ENCODE measurements at places on chromosomes 11 and 22.

DNA sequence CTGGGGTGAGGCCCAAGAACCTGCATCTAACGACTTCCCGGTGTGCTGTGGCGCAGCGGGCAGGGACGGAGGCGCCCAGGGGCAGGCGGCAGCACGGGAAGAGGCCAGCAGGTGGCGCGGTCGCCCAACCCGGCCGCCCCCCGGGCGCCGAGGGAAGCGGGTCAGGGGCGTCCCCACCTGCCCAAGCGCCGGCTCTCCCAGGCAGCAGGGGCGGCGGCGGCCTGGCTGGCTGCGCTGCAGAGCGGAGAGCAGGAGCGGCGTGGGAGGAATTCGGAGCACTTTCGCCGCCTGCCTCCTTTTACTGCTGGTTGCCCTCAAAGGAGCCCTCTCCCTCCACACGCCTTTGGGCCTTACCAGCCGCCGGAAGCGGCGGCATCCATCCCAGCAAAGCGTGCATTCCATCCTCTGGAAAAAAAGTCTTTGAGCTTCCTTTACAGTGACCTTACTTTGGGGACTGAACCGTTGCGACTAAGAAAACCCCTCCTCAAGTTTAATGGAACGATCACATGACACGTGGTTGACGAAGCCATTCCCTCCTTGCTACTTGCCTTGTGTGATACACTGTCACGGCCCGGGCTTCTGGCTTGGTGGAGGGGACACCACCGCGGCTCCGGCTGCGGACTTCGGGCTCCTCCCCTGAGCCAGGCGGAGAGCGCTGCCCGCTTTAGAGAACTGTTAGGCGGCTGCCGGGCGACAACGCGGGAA lies 106.8 kb upstream of the CLMP start:
- DNase-seq, result peak; percentile 61

DNA sequence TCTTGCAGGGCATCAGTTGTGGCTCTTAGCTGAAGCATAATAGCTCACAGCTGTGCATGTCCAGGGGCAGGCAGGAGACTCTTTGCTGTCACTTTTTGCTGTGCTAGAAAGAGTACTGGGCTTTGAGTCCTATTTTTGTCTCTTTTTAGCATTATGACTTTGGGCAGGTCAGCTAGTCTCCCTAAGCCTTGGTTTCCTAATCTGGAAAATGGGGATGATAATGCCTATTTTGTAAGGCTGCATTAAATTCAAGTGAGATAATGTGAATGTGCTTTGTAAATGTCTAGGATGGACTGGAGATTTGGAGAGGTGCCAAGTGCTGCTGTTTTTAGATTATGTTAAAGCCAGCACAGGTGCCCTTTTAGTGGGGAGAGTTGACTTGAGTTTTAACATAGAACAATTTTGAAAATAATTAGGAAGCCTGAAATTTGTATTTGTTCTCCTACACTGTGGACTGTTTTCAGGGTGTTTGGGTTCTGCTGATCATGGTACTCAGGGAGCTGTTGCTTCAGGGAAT lies 19.1 kb downstream of the CABIN1 start:
- DNase-seq, result no peak

DNA sequence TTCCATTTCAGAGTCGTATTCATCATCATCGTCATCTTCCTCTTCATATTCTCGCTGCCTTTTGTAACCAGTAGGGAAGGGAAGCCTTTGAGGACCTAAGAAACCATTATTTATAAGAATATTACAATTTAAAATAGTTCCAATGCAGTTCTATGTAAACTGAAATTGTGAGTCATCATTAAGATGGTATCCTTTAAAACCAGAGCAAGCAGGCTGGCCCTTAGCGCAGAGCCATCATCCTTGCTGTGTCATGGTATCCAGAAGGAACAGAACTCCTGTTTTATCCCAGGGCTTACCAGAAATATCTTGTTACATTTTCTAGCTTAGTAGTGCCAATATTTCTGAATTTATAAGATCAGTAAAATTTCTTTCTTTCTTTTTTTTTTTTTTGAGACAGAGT lies 12.8 kb downstream of the MISFA start:
- DNase-seq, result no peak

DNA sequence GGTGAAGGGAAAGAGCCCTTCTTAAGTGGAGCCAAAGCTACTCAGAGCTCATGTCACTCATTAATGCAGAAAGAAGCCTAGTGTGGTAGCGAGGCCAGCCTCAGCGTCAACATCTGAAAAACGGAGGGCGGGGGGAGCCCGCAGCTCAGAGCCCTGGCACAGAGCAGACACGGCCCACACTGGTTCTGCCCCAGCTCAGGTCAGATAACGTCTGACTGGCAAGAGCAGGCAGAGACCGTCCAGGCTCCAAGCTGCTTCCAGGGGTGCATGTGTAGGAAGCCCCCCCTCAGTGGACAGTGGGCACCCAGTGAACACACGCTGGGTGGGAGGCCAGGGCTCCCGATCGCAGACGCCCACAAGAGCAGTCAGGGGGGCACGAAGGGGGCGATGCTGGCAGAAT lies 100.8 kb downstream of the SHANK2 start:
- DNase-seq, result no peak

- no peak for DNase-seq
Measured at GRCh38 chr11:2675540-2675939, 24.3 kb downstream of the KCNQ1OT1 start.

GRCh38 chr11:114280696-114281095 lies 15.5 kb upstream of the NNMT start:
- DNase-seq, result peak; percentile 79

GRCh38 chr11:78364128-78364751 lies 53.4 kb downstream of the GAB2 start:
- DNase-seq, result no peak

Data from right lobe of liver (tissue), 6 donors.